Urinary bladder (tissue), 4 donors: ENCODE measurements at places on chromosomes 1 and 21.

DNA sequence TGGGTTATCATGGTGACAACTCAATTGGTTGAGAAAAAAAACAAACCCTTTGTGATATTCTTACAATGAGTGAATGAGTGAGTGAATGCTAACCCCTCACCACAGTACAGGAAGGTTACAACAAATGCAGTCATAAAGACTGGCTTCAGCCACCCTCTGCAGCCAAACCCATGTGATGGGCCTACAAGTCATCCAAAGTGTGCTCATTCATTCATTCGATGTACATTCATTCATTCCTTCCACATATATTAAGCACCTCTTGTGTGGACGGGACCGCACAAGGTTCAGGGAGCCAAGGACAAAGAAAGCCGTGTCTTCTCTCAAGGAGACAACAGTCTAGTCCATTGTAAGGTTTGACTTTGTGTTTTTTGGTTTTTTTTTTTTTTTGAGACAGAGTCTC, 49.4 kb downstream of the WDR4 start:
- no peak for DNase-seq

GRCh38 chr1:209363112-209363511, 220.4 kb upstream of the CAMK1G start:
- no peak for DNase-seq

- DNase-seq = no peak
These were observed 70.3 kb upstream of the CAMK1G start for GRCh38 chr1:209513226-209513625.

- no peak for DNase-seq
These were observed 84.9 kb upstream of the KCNK2 start for GRCh38 chr1:214997685-214998084.

DNA sequence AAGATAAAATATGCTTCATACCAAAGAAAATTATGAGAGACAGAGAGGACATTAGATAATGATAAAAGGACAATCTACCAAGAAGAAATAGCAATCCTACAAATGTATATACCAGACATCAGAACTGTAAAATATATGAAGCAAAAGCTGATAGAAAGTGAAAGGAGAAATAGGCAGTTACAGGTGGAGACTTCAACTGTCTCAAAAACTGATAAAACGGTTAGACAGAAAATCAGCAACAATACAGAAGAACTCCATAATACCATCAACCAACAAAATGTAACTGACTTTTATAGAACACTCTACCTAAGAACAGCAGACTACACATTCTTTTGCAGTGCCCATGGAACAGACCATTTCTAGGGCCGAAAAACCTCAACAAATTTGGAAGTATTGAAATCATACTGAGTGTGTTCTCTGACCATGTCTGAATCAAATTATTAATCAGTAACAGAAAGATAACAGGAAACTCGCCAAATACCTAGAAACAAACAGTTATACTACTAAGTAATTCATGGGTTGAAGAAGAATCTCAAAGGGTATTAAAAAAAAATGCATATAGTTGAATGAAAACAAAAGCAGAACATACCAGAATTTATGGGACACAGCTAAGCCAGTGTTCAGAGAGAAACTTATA, 132.1 kb downstream of the RPS6KC1 start:
- no peak for DNase-seq

GRCh38 chr1:204925701-204926100, 55.0 kb downstream of the NFASC start:
- DNase-seq = no peak

DNA sequence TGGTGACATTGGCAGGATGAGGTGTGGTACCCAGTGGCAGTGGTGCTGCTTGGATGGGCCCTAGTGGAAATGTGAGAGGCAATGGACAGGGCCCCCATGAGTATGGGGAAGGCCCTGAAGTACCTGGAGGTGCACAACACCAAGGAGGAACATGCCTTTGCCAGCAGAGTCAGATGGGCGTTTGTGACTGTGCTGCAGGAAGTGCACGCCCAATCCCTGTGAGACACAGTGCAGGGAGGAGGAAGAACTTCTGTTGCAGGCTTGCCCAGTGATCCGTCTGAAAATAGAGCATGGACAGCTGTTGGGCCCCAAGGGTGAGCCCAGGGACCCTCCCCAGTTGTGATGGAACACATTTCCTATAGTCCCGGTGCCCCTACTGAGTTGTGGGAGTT, 42.7 kb downstream of the GJA5 start:
- DNase-seq = no peak

DNA sequence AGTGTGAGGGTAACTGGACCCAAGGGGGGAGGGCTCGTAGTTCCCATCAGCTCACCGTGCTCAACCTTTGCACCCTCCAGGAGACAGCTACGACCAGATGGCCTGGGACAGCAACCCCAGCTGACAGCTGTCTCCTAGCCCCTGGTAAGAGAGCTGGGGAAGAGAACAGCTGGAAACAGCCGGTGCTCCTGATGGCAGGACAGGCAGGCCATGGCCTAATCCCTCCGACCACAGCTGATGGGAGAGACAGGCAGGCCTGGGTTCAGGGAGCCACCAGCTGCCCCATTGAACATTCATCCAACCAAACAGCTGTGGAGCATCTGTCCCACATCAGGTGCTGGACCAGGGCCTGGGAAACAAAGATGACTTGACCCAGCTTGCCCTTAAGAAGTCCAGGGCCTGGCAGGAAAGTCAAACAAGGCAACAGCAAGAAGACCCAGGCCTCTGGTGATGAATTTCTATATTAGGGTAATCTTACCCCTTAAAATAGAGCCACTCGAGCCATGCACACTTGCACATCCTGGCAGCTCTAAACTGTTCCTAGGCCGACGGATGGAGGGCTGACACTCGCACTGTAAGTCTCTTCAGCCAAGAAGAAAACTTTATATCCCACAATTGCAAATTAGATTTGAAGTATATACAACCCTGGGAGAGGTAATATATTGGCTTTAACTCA, 12.2 kb downstream of the OLFML2B start:
- no peak for DNase-seq

- no peak for DNase-seq
These were observed 419.0 kb upstream of the LRRC7 start for GRCh38 chr1:69148731-69149130.

DNA sequence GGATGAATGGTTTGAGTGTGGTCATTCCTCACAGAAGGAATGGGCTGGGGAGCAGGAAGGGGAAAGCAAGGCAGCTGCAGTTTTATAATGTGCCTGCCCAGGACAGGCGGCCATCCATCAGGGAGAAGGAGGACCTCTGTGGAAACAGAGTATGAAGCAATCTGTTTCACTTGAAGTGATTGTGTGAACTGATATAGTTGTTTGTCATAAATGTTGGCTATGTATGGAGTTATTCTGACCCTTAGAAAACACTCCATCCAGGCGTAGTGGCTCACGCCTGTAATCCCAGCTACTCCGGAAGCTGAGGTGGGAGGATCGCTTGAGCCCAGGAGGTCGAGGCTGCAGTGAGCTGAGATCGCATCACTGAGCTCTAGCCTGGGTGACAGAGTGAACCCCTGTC, 46.5 kb downstream of the NENF start:
- DNase-seq = no peak

DNA sequence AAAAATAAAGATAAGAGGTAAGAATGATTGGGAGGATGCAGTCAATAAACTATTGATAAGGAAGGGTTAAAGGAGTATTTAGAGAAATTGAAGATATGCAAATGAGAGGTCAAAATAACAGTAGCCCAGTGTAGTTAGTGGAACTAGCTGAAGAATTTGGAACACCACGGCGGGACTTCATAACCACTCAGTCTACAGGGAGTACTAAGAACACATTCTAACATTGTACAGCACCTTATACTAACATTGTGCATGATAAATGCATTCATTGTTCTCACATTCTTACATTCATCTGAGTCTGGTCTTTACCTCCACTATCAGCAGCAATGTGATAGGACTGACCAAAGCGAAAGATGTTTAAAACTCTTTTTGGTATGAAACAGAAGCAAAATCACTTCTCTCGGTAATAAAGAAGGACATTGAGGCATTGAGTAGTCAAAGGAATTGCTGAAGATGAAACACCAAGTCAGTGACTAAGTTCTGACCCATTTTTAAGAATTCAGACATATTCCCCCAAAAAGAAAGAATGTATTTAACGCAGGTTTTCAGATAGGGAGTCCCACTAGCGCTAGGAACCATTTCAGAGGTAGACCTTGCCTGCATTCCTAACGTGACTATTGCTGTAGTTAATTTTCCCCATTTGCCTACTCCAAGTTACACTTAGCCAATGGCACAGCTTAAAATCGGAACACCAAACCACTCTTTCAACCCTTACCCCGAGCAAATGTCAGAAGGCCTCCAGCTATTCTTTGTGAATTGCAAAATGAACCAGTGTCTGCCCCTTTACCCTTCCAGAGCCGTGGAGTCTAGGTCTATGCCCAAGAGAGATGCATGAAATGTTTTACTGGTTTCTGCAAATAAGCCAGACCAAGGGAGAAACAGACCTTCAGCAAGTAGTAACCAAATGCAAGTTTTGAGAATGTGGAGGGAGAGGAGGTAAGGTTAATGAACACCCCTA, 108.8 kb upstream of the IRF2BP2 start:
- DNase-seq = no peak

- DNase-seq = no peak
These were observed 36.7 kb upstream of the TARDBP start for GRCh38 chr1:10975567-10976326.

DNA sequence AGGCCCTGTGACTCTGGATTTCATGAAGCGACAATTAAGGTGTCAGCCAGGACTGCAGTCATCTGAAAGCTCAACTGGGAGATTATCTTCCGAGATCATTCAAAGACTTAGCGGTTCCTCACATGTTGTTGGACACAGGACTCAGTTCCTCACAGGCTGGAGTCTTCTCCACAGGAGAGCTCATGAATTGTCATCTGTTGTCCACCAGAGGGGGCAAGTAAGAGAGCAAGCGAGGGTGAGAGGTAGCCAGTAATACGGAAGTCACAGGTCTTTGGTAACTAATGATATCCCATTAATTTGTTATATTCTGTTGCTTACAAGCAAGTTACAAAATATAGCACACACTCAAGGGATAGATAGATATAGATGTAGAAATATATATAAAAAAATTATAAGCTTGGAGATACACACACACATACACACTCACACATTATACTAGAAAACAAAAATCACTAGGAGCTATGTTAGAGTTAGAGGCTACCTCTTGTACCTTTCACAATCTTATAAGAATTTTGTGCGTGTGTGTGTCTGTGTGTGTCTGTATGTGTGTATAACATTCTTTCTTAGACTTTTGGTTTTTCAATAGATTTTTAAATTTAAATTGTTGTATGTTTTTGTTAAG, 1695.3 kb downstream of the BRINP3 start:
- DNase-seq = no peak

- DNase-seq = no peak
These were observed 104.4 kb upstream of the UBE2U start for GRCh38 chr1:64098846-64099582.

DNA sequence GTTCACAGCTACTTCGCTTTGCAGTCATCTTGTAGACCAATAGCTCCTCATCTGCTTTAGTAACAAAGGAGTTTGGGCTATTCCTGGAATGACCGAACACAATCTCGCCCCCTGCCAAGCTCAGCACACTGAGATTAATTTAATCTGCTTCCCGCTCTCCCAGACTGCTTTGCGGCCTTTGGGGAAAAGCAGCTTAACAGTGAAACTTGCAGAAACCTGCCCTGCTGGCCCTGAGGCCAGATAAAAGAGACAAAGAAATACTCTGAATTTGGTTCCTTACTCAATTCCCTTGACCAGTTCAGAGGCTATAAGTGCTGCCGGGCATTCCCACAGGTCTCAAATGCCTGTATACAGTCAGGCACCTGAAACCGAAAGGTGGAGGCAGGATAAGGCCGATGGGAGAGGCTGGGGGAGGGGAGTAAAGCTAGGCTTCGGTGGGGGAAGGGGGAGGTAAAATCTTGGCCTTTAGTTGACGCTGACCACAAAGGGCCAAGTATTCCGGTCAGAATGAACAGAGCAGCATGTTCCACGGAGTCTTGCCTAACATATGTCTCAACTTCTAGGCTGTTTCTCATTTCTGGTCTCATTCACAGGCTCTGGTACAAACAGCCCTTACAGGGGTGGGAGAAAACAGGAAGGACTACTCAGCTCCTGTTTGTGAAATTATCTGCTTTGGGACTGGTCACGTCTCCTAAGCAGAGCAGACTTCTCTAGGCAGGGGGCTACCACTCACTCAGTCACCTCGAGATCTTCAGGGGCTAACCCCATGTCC, 17.7 kb upstream of the A3GALT2 start:
- DNase-seq = no peak

- DNase-seq = no peak
These were observed 5.7 kb downstream of the PRDM15 start for GRCh38 chr21:41873426-41873825.

DNA sequence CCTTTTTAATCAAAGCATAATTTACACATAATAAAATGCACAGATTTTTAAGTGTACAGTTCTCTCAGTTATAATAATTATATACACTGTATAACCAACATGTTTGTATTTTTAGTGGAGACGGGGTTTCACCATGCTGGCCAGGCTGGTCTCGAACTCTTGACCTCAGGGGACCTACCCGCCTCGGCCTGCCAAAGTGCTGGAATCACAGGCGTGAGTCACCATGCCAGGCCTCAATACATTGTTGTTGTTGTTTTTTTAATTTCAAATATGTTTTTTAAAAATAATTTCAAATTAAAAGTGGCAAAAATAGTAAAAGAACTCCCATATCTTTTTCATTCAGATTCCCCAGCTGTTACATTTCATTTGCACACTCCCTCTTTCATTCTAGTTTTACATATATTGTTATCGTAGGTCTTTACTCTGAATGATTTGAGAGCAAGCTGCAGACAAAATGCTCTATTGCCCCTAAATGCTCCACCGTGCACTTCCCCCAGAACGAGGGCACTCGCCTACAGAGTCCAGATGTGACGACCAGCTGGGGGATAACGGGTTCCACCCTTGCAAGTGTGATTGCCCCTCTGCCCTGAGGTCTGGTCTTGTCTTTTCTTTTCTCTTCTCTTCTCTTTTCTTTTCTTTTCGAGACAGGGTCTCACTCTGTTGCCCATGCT, 19.2 kb upstream of the RD3 start:
- no peak for DNase-seq

- no peak for DNase-seq
These were observed 4.5 kb upstream of the NPHP4 start for GRCh38 chr1:5996641-5997270.

DNA sequence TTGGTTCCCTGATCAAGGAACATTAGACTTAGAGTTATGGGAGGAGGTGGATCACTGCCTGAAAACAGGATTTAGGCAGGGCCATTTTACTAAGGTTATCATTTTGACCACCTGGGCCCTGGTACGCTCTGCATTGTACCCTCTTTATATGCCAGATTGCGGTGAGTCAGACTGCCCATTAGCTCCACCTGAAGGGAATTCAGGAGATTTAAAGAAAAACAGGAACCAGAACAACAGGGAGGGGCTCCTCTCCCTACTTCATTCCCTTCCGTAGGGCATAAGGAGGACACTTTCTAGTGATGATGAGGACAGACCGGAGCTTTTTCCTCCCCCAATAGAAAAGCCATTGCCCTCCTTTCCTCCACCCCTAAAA, 20.6 kb upstream of the ITLN1 start:
- DNase-seq = no peak

GRCh38 chr21:42252778-42253340, 33.9 kb downstream of the ABCG1 start:
- DNase-seq = no peak

GRCh38 chr1:169091480-169091941, 15.0 kb upstream of the ATP1B1 start:
- DNase-seq = no peak

- DNase-seq = no peak
These were observed 19.9 kb downstream of the ADORA1 start for GRCh38 chr1:203147376-203147775.

GRCh38 chr1:37633040-37633937, 1.4 kb downstream of the RSPO1 start:
- no peak for DNase-seq

- DNase-seq = peak; percentile 59
These were observed 520 bp upstream of the MR1 start for GRCh38 chr1:181033128-181033798.
